ENCODE measurements at places on chromosomes 5 and 9. TPM values are rescaled to one million over a fixed set of nuclear protein-coding genes. Genes with fewer than 3 reads are reported as not detected.

GRCh38 chr5:62331921-62332320 is 25.9 kb downstream of the KIF2A start:
- DNase-seq, result no peak

DNA sequence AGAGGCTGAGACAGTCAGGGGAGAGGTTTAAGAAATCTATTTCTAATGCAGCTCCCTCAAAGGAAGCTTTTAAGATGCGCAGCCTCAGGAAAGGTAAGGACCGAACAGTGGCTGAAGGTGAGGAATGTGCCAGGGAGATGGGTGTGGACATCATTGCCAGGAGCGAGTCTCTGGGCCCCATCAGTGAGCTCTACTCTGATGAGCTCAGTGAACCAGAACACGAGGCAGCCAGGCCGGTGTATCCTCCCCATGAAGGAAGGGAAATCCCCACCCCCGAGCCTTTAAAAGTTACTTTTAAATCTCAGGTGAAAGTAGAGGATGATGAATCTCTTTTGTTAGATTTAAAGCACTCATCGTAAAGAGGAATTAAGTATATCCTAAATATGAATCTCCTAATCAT is 8.2 kb downstream of the CAVIN4 start:
- DNase-seq, result no peak

- peak; percentile 97 for DNase-seq
Observed at GRCh38 chr5:38607396-38607795, 51.0 kb upstream of the LIFR start.

DNA sequence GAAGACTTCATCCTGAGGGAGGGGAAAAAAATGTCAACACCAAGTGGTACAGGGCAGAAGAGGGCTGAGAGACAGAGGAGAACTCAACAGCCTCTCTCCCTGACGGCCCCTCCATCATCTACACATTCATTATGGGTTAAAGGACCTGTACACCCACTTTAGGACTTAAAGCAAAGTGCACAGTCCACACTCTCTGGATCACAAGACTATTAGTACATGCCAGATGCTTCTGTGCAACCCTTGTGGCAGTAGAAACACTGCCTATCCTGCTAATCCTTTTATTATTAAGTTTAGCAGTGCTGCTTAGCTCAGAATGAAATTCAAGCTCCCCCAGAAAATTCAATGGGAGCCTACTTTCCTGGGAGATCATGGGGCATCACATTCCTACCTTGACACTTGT is 1.9 kb downstream of the FRMD3 start:
- DNase-seq, result no peak

Gene PCDHB5
- 0.28 TPM for total RNA-seq
